ENCODE measurements at places on chromosomes 4 and X. TPM values are rescaled to one million over a fixed set of nuclear protein-coding genes. Genes with fewer than 3 reads are reported as not detected.

The DCX gene
- not detected for total RNA-seq

DNA sequence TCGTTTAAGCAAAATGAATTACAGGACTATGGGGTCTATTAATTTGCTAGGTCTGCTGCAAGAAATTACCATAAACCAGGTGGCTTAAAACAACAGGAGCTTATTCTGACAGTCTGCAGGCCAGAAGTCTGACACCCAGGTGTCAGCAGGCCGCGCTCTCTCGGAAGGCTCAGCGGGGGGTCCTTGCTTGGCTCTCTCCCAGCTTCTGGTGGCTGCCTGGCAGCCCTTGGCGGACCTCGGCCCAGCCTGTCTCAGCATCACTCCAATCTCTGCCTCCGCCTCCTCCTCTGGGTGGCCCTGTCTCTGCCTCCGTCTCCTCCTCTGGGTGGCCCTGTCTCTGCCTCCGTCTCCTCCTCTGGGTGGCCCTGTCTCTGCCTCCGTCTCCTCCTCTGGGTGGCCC, 580.5 kb upstream of the FAT1 start:
- no peak for DNase-seq
- no peak overlapping the region for H3K4me3 ChIP-seq
- no peaks in the 10 kb centered on the region for H3K4me1 ChIP-seq
- no peaks in the 10 kb centered on the region for H3K27me3 ChIP-seq

DNA sequence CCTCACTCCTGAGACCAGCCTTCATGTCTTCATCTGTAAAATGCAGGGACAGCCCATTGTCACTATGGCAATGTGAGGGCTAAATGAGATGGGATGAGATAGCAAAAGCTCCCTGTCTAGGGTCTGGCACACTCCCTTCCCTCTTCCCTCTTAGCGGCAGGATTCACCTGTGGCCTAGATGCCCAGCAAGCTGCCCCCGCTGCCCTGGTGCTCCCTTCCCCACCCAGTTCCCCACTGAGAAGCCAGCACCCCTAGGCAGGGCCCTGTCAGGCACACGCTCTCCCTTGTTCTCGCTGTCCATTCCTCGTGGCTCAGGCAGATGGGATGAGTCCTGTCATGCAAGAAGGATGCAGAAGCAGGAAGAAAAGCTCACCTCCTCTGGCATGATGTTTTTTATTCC, 49.2 kb upstream of the PJA1 start:
- no peaks in the 10 kb centered on the region for H3K4me1 ChIP-seq
- no peak overlapping the region for H3K27ac ChIP-seq
- H3K36me3 ChIP-seq, result no peaks in the 10 kb centered on the region
- no peaks in the 10 kb centered on the region for H3K27me3 ChIP-seq
- DNase-seq, result no peak

The FRMPD4 gene
- not detected for total RNA-seq

The MMRN1 gene
- not detected for total RNA-seq
